ENCODE measurements at places on chromosomes 2 and 18. TPM values are rescaled to one million over a fixed set of nuclear protein-coding genes. Genes with fewer than 3 reads are reported as not detected.

GRCh38 chr2:181074457-181074856, 94.1 kb downstream of the UBE2E3 start:
- no peak for DNase-seq
- H3K27ac ChIP-seq = no peak overlapping the region
- no peaks in the 10 kb centered on the region for H3K4me1 ChIP-seq
- H3K4me3 ChIP-seq = no peak overlapping the region
- no peaks in the 10 kb centered on the region for H3K27me3 ChIP-seq

DNA sequence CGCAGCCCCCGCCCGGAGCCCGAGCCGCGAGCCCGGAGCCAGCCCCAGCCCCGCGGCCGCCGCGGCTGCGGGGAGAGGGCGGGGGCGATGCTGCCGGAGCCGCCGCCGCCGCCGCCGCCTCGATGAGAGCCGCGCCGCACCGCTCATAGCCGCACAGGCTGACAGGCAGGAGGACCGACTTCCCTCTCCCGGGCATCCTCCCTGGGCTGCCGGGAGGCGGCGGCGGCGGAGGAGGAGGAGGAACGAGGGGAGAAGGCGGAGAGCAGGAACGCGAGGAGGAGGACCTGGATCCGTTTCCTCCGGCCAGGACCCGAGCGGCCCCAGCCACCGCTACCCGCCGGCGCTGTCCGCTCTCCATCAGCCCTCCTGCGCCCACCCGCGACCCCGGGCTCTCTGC, 370 bp downstream of the KLHL29 start:
- H3K4me3 ChIP-seq = peak overlapping the region; percentile 45
- H3K36me3 ChIP-seq = no peaks in the 10 kb centered on the region
- peak; percentile 69 for DNase-seq
- no peak overlapping the region for H3K27ac ChIP-seq

- no peaks in the 10 kb centered on the region for H3K27me3 ChIP-seq
- no peak overlapping the region for H3K27ac ChIP-seq
- no peaks in the 10 kb centered on the region for H3K4me1 ChIP-seq
- no peak for DNase-seq
- no peaks in the 10 kb centered on the region for H3K36me3 ChIP-seq
These were observed 128.0 kb upstream of the ALPP start for GRCh38 chr2:232250246-232251175.

- H3K27ac ChIP-seq = no peak overlapping the region
- no peak overlapping the region for H3K4me3 ChIP-seq
- H3K36me3 ChIP-seq = no peaks in the 10 kb centered on the region
- H3K4me1 ChIP-seq = no peaks in the 10 kb centered on the region
- H3K27me3 ChIP-seq = no peaks in the 10 kb centered on the region
These were observed 80.0 kb downstream of the SOWAHC start for GRCh38 chr2:109694190-109694589.

- no peak overlapping the region for H3K27ac ChIP-seq
- H3K4me3 ChIP-seq = no peak overlapping the region
- no peak for DNase-seq
- H3K4me1 ChIP-seq = no peaks in the 10 kb centered on the region
- H3K36me3 ChIP-seq = no peaks in the 10 kb centered on the region
- no peaks in the 10 kb centered on the region for H3K27me3 ChIP-seq
These were observed 88.8 kb upstream of the NYAP2 start for GRCh38 chr2:225310745-225311144.

DNA sequence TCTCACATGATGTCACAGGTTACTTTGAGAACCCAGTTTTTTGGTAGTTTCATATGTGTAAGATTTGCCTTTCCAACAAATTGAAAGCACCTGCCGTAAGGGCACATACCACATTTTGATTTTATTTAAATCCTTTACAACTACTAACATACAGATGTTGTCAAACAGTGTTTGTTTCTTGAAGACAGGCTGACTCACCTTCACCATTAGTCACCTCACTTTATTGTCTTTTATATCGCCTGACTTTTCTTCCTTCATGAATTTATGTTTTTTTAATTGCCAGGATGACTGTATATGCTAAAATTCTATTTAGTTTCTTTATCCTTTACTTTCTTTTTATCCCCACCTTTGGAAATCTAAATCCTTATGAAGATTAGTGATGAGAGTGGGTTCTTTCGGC, 886.7 kb downstream of the SUCLG1 start:
- no peak for DNase-seq
- no peak overlapping the region for H3K27ac ChIP-seq
- H3K36me3 ChIP-seq = no peaks in the 10 kb centered on the region
- no peak overlapping the region for H3K4me3 ChIP-seq
- no peaks in the 10 kb centered on the region for H3K4me1 ChIP-seq

GRCh38 chr2:175730050-175730449, 272.0 kb downstream of the LNPK start:
- H3K27me3 ChIP-seq = no peaks in the 10 kb centered on the region
- H3K4me1 ChIP-seq = no peaks in the 10 kb centered on the region
- H3K27ac ChIP-seq = no peak overlapping the region
- no peaks in the 10 kb centered on the region for H3K36me3 ChIP-seq
- DNase-seq = no peak
- no peak overlapping the region for H3K4me3 ChIP-seq

GRCh38 chr2:165745916-165746315, 48.1 kb downstream of the GALNT3 start:
- no peaks in the 10 kb centered on the region for H3K27me3 ChIP-seq
- no peak overlapping the region for H3K27ac ChIP-seq
- 0 out of 2 replicates have a peak, but pooled peaks cover 4% of the 10 kb centered on the region for H3K36me3 ChIP-seq
- no peak for DNase-seq

DNA sequence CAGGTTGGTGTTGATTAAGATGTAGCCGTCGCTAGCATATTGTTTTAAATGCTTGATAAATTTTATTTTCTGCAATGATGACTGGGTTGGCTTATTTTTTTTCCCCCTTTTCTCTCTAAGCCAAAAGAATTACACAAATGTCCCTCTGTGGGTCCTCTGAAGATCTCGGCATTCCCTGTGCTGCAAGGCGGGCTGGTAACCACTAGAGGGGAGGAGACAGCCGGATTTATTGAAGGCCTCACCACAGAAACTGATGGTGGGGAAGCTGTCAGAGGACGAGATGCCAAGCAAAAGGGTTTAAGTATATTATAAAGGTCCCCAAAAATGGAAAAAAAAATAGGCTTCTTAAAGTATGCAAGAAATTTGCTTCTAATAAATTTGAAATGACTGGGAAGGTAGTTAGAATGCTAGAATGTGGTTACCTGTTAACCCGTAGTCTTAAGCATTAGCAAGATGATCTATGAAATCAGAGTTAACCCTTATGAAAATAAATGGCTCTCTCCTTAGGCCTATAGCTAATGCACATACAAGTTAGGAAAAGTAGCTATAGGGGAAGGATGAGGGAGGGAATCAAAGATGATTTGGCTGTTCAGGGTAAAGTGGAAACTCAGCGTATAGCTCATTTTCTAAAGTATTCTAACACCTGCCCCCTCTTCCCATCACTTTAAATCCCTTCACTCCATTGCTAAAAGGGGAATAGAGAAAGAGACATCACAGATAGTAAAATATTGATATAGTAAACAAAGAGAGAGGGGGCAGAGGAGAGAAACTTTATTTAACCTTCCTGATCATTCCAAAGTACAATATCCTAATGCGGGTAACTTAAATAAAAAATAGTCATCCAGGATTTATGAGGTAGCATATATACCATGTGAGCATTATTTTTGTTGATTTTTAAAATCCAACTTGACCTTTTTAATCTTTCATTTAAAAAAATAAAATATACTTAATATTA, 894.5 kb upstream of the POU3F3 start:
- H3K27ac ChIP-seq = no peak overlapping the region
- peak; percentile 49 for DNase-seq
- H3K4me3 ChIP-seq = no peak overlapping the region
- no peaks in the 10 kb centered on the region for H3K27me3 ChIP-seq
- no peaks in the 10 kb centered on the region for H3K4me1 ChIP-seq

GRCh38 chr2:197158591-197159550, 151.7 kb downstream of the ANKRD44 start:
- H3K27ac ChIP-seq = no peak overlapping the region
- H3K36me3 ChIP-seq = no peaks in the 10 kb centered on the region
- H3K27me3 ChIP-seq = no peaks in the 10 kb centered on the region
- H3K4me3 ChIP-seq = no peak overlapping the region

Gene VSNL1
- total RNA-seq = 108 TPM

Gene GLB1L
- 3.7 TPM for total RNA-seq

Gene RAX
- 0.52 TPM for total RNA-seq

Gene EFEMP1
- 14.0 TPM for total RNA-seq

Gene LBX2
- total RNA-seq = 0.55 TPM

All from H1 (cell line).